Panc1 (cell line): ENCODE measurements at places on chromosomes 11 and 22.

DNA sequence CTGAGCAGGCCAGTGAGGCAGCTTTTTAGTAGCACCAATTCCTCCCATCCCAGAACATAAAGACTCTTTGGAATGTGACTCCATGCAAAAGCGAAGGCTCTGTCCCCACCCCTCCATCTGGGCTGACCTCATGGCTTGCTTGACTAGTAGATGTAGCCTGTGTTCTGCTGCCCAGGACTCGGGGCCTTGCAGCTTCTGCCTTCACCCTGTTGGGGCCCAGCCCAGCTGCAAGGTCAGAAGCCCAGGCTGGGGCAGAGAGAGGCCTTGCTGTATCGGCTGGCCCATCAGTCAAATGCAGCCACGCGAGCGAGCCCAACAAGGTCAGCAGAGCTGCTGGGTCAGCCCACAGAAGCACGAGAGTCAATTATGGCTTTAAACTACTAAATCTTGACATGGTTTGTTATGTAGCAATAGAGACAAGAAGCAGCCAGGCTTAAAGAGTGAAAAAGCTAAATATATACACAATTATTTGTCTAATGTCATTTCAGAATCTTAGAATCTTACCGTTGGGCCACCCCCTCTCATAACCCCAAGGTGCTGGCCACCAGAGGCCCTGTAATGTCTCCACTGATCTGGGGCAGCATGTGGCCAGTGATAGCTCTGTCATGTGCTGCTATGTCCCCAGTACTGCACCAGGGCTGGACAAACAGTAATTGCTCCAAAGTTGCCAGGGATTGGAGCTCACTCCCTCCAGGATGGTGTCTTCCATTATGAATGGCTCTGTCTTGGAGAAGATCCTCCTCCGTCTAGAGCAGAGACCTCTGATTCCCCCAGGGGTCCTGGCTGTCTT is 10.4 kb upstream of the WNT11 start:
- H3K36me3 ChIP-seq, result no peaks in the 10 kb centered on the region
- no peak overlapping the region for H3K27ac ChIP-seq
- H3K4me1 ChIP-seq, result no peaks in the 10 kb centered on the region
- peaks cover 5% of the 10 kb centered on the region; the same call in 1 of the 2 replicates for H3K27me3 ChIP-seq
- DNase-seq, result no peak

GRCh38 chr11:61887839-61888494 is 3.4 kb downstream of the FADS3 start:
- no peaks in the 10 kb centered on the region for H3K36me3 ChIP-seq
- no peak for DNase-seq
- H3K27ac ChIP-seq, result no peak overlapping the region
- peaks cover 8% of the 10 kb centered on the region for H3K4me1 ChIP-seq
- H3K4me3 ChIP-seq, result no peak overlapping the region
- no peaks in the 10 kb centered on the region for H3K27me3 ChIP-seq

DNA sequence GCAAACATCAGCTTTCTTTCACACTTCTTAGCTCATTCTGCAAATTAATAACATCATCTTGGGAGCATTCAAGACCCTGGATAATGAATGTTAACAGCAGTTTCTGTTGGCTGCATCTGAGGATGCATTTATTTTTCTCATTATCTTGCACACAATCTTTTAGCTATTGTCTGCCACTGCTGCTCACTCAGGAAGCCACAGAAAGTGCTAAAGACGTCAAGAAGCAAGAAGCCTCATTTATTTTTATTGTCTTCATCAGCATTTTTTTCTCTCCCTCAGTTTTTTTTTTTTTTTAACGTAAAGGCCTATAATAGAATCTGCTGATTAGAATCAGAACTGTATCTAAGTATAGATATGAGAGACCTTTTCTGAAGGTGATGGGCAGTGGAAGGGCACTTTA is 1339.4 kb downstream of the FAM181B start:
- H3K4me3 ChIP-seq, result no peak overlapping the region
- H3K27ac ChIP-seq, result no peak overlapping the region
- H3K27me3 ChIP-seq, result no peaks in the 10 kb centered on the region
- no peaks in the 10 kb centered on the region for H3K4me1 ChIP-seq
- no peaks in the 10 kb centered on the region for H3K36me3 ChIP-seq

- H3K27me3 ChIP-seq, result no peaks in the 10 kb centered on the region
- DNase-seq, result no peak
- no peak overlapping the region for H3K27ac ChIP-seq
- H3K4me3 ChIP-seq, result no peak overlapping the region
- H3K36me3 ChIP-seq, result no peaks in the 10 kb centered on the region
These were observed 43.5 kb upstream of the MYEOV start for GRCh38 chr11:69250186-69251056.

DNA sequence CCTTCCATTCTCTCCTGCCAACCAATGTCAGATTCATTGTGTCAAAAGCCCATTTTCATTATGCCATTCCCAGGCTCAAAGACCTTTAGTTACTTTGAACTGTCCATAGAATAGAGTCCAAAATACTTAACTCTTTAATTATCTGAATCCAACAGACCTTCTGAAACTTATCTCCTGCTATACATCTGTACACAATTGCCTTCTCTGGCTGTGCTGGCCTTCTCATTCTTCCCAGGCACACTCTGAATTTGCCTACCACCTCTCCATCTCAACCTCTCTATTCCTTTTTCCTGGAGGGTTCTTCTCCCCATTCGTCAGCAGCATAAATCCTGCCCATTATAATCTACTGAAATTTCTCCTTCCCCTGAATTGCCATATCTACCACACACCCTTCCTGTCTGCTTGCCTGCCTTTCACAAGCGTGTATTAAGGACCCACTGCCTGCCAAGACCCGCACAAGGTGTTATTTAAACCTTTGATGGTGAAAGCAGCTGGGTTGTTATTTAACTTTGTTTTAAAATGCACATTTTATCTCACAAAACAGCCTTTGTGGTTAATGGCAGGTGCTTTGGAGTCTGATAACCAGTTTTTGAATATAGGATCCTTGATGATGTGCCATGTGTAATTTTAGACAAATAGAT is 125.9 kb downstream of the CCDC81 start:
- no peaks in the 10 kb centered on the region for H3K27me3 ChIP-seq
- no peak overlapping the region for H3K4me3 ChIP-seq
- peak overlapping the region; percentile 19; the same call in 1 of the 2 replicates for H3K27ac ChIP-seq
- no peaks in the 10 kb centered on the region for H3K36me3 ChIP-seq
- no peaks in the 10 kb centered on the region for H3K4me1 ChIP-seq

GRCh38 chr11:94840209-94840608 is 72.1 kb downstream of the AMOTL1 start:
- no peaks in the 10 kb centered on the region for H3K36me3 ChIP-seq
- no peak overlapping the region for H3K27ac ChIP-seq
- no peak for DNase-seq
- no peaks in the 10 kb centered on the region for H3K27me3 ChIP-seq
- no peaks in the 10 kb centered on the region for H3K4me1 ChIP-seq
- H3K4me3 ChIP-seq, result no peak overlapping the region

DNA sequence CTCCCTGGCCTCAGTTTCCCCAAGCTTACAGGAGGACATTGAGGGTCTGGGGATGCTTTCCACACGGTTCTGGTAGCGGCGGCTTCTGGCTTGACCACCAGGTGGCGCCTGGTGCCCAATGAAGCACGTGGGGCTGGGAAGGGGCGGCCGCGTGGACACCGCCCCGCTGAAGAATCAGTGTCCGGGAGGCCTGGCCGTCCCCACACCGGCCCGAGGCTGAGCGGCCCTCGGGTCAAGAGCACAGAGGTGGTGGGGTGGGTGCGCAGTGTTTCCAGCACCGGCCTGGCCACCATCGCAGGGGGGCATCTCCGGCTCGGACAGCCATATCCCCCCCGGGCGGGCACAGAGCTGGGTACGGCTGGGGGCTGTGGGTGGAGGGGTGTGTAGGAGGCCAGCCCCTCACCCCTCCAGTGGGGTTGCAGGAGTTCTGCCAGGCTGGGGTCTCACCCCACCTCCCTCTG is 27.8 kb upstream of the PPARA start:
- H3K27ac ChIP-seq, result no peak overlapping the region
- H3K4me3 ChIP-seq, result no peak overlapping the region
- no peaks in the 10 kb centered on the region for H3K36me3 ChIP-seq
- H3K27me3 ChIP-seq, result no peaks in the 10 kb centered on the region

- H3K36me3 ChIP-seq, result peaks cover 3% of the 10 kb centered on the region; the same call in 1 of the 2 replicates
- peaks cover 5% of the 10 kb centered on the region; the same call in 1 of the 2 replicates for H3K27me3 ChIP-seq
- DNase-seq, result no peak
- no peak overlapping the region for H3K4me3 ChIP-seq
- H3K27ac ChIP-seq, result no peak overlapping the region; the same call in 1 of the 2 replicates
These were observed 1.2 kb upstream of the EED start for GRCh38 chr11:86243396-86243795.

DNA sequence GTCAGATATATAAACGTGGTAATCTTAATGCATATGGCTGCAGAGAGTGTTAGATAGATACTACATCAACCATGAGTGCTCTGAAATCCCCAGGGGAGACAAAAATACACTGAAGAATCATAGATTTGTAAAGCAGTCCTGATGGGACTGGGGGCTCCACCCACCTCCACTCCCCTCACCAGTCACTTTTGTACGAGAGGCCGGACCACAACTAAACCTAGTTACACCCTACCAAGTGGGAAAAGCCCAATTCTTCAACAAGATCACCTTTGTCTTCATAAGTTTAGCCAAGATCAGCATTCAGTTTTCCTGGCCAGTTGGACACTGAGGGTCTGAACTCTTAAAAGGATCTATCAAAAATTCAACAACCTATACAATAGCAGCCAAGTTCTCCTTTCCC is 1.5 kb downstream of the SF1 start:
- H3K27me3 ChIP-seq, result no peaks in the 10 kb centered on the region
- peaks cover 16% of the 10 kb centered on the region for H3K4me1 ChIP-seq
- peak overlapping the region; percentile 88 for H3K27ac ChIP-seq
- peak overlapping the region; percentile 88 for H3K4me3 ChIP-seq
- peaks cover 51% of the 10 kb centered on the region for H3K36me3 ChIP-seq

DNA sequence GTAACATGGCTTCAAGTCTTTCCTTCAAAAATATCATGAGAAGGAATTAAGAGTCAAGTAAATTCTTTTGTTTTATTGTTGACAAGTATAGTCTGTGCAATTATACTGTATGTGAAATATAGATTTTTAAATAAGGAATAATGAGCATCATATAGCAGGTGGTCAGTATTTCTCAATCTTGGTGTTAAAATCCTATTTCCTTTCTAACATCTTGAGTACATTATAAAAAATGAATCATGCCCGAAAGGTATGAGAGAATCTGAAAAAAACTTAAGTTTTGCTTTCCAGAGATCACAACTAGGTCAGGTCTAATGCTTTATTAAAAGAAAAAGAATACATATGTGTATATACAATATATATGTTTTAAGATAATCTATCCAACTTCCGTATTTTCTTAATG is 53.1 kb downstream of the KIF18A start:
- H3K36me3 ChIP-seq, result 0 out of 2 replicates have a peak, but pooled peaks cover 6% of the 10 kb centered on the region
- no peak overlapping the region for H3K4me3 ChIP-seq
- no peaks in the 10 kb centered on the region for H3K27me3 ChIP-seq
- DNase-seq, result no peak
- H3K4me1 ChIP-seq, result peaks cover 10% of the 10 kb centered on the region
- H3K27ac ChIP-seq, result no peak overlapping the region

DNA sequence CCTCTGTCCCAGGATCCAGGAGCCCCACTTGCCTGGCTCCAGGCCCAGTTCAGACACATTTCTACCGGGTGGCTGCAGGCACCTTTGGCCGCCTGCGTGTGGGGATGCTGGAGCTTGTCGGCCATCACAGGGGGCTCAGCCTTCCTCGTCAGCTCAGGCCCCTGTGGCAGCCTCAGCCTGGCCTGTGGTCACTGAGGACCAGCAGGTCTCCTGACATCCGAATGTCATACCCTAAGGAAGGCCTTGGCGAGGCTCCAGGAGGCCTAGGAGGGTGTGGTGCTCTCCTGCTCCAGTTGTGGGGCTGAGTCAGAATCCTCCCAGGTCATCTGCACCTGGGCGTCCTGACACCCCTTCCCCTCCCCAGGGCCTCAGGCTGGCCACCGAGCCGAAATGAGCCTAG is 14.9 kb upstream of the SOX10 start:
- no peaks in the 10 kb centered on the region for H3K4me1 ChIP-seq
- DNase-seq, result no peak
- no peak overlapping the region for H3K4me3 ChIP-seq

DNA sequence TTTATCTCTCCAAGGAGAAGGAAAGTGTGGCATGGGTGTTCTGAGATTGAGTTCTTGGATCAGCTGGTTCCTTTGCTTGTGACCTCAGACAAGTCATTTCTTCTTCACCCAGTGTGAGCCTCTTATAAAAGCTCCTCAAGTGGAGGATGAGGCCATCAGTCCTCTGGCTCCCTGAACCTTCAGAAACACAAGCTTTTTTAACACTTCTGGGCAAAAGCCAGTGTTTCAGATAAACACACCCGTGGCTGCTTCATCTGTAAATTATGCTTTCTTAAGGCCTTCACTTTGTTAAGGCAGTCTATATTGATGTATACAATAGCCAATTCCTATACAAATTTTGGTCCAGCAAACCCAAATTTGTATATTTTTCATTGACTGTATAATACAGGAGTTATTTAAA is 179.9 kb downstream of the DBX1 start:
- no peaks in the 10 kb centered on the region for H3K36me3 ChIP-seq
- no peak for DNase-seq
- H3K4me3 ChIP-seq, result no peak overlapping the region
- no peak overlapping the region for H3K27ac ChIP-seq

DNA sequence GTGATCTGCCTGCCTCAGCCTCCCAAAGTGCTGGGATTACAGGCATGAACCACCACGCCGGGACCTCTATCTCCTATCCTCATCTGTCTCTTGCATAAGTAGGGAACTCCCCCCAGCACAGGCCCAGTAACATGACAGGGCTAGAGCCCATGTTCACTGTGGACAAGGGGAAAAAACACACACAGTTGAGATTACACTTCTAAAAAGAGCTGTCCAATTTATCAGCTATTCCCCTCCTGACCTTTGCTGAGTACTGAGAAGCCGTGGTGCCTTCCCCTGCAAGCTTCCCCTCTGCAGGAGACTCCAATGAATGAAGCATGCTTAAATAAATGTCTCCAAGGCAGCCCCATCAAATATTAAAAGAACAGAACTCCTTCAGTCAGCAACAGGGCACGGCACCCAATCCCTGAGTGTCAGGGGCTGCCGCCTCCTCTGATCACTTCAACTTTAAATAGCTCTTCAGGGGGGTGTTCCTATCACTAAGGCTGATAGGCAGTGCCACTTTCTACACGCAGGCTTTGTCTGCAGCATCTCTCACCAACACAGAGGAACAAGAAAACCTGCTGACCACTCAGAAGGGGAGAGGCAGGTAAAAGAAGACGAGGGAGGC is 385.5 kb downstream of the OPCML start:
- no peak overlapping the region for H3K4me3 ChIP-seq
- no peak overlapping the region for H3K27ac ChIP-seq
- no peak for DNase-seq
- H3K27me3 ChIP-seq, result peaks cover 4% of the 10 kb centered on the region; the same call in 1 of the 2 replicates
- H3K36me3 ChIP-seq, result no peaks in the 10 kb centered on the region

DNA sequence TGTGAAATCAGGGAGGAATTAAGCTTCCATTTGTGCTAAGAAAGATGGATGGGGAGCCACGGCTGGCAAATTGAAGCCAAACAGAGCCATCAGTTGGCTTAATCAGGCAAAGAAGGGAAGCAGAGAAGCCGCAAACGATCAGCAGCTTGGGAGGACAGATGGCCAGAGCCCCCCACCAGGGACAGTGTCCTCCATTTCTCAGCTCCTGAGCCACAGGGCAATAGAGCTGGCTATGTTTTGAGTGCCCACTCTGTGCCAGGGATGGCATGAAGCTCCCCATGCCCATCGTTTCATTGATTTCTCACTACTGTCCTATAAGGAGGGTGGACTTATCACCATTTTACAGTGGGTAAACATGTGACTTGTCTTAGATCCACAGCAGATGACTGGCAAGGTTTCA is 126.3 kb upstream of the ASPHD2 start:
- H3K4me3 ChIP-seq, result no peak overlapping the region
- DNase-seq, result no peak
- H3K36me3 ChIP-seq, result no peaks in the 10 kb centered on the region
- peaks cover 2% of the 10 kb centered on the region; the same call in 1 of the 2 replicates for H3K27me3 ChIP-seq
- no peaks in the 10 kb centered on the region for H3K4me1 ChIP-seq

- H3K4me3 ChIP-seq, result no peak overlapping the region
- no peak for DNase-seq
- no peaks in the 10 kb centered on the region for H3K36me3 ChIP-seq
- no peaks in the 10 kb centered on the region for H3K27me3 ChIP-seq
These were observed 102.3 kb downstream of the PRR5L start for GRCh38 chr11:36398231-36398953.
